ENCODE measurements at places on chromosomes 11 and 22.

DNA sequence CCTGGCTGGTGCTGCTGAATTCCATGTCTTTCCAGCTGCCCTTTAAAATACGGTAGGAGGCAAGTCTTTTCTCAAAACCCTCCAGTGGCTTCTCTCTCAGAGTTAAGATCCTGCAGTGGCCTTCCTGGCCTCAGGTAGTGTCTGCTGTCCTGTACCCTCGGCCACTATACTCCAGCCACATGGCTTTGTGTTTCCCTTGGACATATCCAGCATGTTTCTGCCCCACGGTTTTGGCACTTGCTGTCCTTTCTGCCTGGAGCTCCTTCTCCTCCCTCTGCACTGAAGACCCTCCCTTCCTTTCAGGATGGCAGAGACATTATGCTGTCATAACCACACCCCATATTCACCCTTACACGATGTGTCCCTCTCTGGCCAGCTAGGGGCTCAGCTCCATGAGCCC lies 76.5 kb upstream of the B3GAT1 start:
- DNase-seq, result no peak

DNA sequence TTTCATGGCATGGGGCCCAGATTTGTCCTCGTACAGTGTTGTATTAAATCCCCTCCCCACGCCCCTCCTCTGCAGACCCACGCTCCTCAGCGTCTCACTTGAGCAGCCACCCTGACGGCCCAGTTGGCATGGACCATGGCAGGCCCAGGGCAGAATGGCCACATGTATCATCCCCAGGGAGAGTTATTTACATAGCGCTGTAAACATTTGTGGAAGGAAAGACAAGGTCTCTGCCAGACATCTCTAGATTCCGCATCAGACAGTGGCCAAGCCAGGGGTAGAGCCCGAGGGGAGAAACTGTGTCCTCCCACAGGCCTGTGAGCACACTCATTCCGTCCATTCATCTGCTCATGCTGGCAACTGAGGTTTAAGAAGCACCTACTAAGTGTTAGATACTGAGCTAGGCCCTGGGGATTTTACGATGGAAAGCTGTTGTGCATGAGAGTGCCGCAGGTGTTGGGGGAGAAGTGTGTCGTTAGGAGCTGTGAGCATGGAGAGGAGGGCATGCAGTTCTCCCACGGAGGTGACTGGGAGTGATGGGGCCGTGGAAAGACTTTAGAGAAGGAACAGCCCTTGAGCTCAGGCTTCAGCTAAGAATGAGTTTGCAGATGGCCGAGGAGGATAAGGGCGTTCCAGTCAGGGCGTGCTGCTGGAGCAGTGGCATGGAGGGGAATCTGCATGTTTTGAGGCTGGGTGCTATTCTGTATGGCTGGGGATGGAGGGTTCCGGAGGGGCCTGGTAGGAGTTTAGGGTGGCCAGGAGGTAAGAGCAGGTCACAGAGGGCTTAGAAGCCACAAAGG lies 94.9 kb downstream of the GRIK4 start:
- no peak for DNase-seq

DNA sequence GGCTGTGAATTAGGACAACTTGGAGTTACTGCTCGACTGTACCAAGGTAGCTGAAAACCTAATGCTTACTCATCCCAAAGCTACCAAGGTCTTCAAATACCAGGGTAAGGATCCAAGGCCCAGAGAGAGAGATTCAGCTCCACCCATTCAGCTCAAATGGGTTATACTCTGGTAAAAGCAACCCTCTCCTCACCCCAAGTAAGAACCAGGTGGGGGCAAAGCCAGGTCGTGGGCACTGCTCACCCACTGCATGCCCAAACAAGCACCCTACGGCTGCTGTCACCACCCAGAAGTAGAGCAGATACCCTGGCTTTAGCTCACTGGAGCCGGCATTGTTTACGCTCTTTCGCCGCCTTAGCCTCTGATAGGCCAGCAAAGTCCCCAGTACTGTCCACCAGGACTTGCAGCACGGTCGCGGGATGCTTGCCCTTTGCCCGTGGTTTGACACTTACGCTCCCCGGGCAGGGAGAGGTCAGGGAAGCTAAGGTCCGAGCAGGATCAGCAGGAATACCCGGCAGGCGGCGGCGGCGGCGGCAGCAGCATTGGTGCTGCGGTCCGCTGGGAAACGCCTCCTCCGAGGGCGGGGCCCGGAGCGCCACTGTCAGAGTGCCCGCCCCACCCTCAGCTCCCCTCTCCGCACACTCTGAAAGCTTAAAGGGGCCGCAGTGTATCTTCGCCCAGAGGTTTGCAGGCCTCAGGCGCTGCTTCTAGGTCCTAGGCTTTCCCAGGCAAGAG lies 19.6 kb downstream of the CKAP5 start:
- DNase-seq, result peak; percentile 42

- no peak for DNase-seq
These were observed 23.6 kb upstream of the ALX4 start for GRCh38 chr11:44333271-44334218.

GRCh38 chr11:130313383-130314183 lies 1.1 kb downstream of the ZBTB44 start:
- no peak for DNase-seq

- no peak for DNase-seq
These were observed 28.9 kb downstream of the MICAL2 start for GRCh38 chr11:12139144-12139881.

DNA sequence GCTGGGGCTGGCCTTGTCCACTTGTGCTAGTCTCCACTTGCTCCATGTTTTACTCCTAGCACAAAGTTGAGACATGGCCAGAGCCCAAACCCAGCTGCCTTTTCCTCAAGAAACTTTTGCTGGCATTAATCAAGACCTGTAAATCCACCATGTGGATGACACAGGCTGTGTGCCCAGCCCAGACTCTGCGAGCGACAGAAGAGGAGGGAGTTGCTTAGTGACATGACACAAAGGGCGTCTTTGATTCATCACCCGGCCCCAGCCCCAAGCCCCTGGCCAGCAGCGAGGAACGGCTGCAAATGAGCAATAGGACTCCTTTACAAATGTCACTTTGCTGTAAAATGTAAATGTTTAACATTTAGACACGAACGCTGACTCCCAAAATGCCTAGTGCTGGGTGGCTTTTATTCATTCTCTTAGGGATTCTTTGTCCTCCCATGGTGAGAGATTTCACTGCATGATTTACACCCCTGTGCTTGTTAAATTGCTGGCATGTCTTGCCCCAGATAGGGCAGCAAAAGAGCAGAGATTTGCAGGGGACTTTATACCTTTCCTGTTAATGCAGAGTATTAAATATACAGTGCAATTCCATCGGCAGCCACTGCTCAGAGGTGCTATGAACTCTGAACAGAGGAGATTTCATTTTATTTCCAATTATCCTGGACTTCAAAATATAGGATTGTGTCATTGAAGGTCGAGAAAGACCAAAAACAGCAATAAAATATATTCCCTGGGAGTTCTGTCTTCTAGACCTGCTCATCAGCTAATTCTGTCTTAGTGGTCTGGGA lies 263.6 kb upstream of the NCAM1 start:
- DNase-seq, result no peak

GRCh38 chr11:69647390-69647748 lies 6.4 kb downstream of the CCND1 start:
- no peak for DNase-seq

DNA sequence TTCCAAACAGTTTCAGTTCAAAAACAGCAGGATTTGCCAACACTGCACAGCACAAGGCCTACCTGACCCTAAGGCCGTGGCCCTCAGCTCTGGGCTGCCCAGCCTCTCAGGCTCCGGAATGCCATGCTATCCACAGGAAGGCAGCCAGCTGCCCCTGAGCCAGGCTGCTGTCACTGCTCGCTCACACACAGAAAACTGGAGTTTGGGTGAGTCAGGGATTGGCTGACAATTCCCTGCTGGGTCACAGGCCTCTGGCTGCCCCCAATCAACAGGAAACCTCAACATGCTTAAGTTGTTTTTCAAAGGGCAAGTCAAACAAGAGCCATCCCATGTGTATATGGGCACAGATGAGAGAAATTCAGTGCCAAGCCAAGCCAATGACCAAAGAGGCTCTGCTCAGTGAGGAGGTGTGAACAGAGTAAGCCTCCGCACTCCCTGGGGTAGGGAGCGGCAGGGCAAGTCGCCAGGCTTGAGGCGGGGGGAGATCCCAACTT lies 50.2 kb downstream of the RPL27A start:
- DNase-seq, result no peak

DNA sequence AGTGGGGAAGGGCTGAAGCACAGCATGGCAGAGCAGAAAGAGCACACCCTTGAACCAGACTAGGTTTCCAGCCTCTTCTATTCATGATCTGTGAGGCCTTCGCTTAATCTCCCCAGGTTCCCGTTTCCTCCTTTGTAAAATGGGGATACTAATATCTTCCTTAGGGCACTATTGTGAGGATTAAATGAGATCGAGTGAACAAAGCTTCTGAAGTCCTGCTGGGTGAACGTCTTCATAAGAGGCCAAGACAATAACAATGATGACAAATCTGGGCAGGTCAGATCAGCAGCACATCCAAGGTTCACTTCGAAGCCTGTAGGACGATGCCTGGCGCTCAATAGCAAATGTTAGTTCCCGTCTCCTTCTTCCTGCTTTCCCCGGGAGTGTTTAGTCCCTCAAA lies 38.6 kb upstream of the ZBED5 start:
- DNase-seq, result no peak

All from cerebellar nuclear complex (tissue), 1 donor.